ENCODE measurements at places on chromosomes 7 and 10.

DNA sequence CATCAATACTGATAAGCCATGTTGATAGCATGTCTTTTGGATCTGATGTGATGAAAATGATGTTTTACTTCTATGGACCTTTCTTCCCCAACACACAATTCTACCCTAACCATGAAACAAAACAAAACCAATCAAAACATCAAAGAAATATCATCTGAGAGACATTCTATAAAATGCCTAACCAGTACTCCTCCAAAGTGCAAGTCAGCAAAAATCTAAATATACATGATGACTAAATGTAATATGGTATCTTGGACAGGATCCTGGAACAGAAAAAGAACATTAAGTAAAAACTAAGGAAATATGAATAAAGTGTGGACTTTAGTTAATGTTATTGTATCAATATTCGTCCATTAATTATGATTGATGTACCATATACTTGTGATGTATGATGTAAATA lies 625.1 kb downstream of the MAGI2 start:
- no peak for DNase-seq

DNA sequence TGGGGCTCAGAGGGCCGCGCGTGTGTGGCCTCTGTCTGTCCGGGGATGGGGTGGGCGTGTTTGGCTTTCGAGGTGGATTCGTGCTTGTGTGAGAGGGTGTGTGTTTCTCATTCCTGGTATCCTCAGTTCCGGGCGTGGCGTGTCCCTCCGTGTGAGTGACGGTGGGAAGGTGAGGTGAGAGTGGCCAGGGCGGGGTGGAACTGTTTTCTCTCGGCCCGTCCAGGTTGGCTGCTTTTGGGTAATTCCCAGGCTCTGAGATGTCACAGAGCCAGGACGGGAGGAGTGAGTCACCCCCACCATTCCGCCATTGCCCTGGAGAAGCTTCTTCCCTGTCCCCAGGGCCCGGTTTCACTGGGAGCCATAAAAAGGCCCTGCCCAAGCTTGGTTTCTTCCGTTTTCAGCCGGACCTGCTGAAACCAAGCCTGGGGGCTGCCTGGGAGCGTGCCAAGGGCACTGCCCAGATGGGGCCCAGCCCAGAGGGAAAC lies 21.3 kb upstream of the CLDN4 start:
- DNase-seq = no peak

GRCh38 chr10:62159351-62159750 lies 109.3 kb downstream of the RTKN2 start:
- no peak for DNase-seq

DNA sequence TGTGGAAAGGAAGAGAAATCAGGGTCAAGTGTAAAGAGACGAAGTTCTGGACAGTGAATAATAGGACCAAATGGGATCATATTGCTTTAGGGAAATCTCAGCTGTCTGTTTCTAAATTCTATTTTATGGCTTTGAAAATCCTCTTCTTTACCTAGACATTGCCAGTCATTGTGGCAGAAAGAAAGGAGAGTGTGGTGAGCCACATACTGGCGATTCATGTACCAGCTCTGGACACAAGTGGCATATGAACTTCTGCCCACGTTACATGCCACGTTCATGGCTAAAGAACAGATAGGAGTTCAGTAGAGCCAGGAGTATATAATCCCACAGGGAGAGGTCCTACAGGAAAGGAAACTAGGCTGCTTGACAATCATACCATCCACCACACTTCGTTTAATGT lies 28.0 kb downstream of the STARD3NL start:
- no peak for DNase-seq

GRCh38 chr10:121351540-121351939 lies 246.7 kb downstream of the FGFR2 start:
- no peak for DNase-seq

Measured in NT2/D1 (cell line).